ENCODE measurements at places on chromosomes 11 and 22.

DNA sequence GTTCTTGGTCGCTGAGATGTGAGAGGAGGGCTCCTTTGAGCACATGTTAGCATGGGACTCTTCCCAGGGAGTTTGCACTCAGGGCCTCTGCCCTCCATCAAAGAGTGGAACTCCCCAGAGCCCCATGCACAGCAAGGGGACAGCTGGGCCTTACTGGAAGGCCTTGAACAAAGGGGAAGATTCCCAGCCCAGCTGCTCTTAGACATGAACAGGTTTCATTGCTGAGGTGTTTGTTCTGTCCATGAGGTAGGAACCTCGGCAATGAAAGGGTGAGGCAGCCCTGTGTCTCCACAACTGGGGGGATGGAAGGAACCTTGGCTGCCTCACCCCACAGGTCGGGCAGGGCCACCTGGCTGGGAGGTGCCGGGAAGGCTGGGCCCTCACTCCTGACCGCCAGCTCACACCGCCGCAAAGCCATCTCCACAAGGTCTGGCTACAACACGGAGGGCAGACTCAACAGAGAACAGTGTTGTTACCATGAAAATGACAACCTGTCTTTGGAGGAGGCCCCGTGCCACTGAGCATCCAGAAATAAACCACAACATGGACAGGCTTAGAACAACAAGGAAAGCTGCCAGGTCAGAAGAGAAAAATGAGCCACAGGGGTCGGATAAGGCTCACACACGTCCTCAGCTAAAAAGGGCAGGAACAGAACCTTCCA lies 3.2 kb downstream of the DERL3 start:
- DNase-seq = no peak

DNA sequence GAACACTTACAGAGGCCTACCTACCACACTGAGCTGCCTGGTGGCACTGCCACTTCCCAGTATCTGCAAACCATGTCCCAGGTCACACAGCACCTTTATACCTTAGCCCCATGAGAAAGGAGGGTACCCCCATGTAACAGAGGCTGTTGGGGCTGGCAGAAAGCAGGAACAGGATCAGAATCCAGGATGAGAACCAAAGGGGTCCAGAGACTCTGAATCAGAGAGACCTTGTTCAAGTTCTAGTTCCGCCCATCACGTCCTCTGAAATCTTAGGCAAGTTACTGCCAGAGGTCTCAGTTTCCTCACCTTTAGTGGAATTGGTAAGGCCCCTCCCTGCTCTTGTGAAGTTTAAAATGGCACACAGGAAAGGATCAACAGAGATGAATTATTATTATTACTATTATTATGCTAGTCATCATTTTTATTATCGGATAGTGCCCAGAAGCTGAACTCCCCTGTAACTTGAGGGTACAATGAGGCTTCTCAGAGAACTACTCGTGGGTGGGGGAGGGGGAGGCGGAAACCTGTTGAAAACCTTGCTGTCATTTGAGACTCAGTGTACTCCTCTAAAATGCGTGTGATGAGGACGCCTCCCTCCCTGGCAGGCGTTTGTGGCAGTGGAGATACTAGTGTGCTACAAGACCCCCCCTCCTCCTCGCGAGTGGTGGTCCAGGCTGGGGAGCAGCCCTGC lies 9.3 kb downstream of the SELENOM start:
- DNase-seq = no peak

GRCh38 chr11:27837895-27838563 lies 137.8 kb upstream of the BDNF start:
- DNase-seq = no peak

GRCh38 chr11:119671051-119671450 lies 57.9 kb downstream of the NECTIN1 start:
- DNase-seq = peak; percentile 72

- no peak for DNase-seq
These were observed 11.6 kb downstream of the KMT5B start for GRCh38 chr11:68201492-68201891.

DNA sequence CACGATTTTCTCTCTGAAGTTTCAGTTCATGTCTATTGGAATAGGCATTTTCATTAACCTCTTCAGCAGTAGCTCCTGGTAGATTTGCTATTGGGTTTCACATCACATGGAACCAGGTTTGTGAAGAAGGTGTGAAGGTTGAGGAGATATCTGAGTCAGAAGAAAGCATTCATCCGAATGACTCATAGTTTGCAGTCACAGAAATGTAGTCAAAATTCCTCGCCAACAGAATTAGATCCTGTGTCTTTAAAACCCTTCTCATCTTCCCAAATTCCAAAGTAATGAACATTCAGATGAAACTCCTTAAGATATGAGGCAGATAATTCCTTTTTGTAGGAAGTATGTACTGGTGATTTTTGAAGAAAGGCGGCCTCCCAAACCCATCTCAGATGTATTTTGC lies 125.0 kb upstream of the LARGE1 start:
- DNase-seq = no peak

GRCh38 chr22:38720350-38720749 lies 14.6 kb downstream of the GTPBP1 start:
- no peak for DNase-seq

DNA sequence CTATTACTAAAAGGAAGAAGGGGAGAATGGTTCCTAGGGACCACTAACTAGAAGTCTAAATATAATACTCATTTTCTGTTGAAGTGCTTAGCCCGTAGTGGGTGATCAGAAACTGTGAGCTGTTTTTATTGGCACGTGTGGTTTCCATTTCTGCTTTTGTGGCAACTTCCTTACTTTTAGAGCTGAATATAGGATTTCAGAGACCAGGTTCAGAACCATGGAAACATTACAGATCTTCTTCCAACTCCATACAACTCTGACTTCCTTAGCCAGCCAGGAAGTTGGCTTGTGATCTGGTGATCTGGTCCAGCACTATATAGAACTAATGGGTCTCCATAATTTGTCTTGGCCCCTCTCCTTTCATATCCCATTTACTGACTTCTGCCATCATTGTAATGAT lies 2.6 kb upstream of the ME3 start:
- no peak for DNase-seq

DNA sequence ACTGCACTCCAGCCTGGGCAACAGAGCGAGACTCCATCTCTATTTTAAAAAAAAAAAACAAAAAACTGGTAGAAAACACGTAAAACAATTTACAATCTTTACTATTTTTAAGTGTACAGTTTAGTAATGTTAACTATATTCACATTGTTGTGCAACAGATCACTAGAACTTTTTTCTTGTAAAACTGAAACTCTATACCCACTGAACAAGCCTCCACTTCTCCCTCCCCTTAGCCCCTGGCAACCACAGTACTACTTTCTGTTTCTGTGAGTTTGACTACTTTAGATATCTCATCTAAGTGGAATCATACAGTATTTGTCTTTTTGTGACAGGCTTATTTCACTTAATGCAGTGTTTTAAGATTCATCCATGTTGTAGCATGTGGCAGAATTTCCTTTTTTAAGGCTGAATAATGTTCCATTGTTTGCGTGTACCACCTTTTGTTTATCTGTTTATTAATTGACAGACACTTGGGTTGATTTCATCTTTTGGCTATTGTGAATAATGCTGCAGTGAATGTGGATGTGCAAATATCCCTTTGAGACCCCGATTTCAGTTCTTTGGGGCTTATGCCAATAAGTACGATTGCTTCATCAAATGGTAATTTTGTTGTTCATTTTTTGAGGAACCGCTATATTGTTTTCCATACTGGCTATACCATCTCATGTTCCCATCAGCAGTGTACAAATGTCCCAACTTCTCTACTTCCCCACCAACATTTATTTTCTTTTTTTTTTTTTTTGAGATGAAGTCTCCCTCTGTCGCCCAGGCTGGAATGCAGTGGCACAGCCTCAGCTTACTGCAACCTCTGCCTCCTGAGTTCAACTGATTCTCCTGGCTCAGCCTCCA lies 11.0 kb downstream of the DDB2 start:
- DNase-seq = no peak

- DNase-seq = peak; percentile 39
These were observed 9.8 kb upstream of the FAM111B start for GRCh38 chr11:59097113-59097708.

DNA sequence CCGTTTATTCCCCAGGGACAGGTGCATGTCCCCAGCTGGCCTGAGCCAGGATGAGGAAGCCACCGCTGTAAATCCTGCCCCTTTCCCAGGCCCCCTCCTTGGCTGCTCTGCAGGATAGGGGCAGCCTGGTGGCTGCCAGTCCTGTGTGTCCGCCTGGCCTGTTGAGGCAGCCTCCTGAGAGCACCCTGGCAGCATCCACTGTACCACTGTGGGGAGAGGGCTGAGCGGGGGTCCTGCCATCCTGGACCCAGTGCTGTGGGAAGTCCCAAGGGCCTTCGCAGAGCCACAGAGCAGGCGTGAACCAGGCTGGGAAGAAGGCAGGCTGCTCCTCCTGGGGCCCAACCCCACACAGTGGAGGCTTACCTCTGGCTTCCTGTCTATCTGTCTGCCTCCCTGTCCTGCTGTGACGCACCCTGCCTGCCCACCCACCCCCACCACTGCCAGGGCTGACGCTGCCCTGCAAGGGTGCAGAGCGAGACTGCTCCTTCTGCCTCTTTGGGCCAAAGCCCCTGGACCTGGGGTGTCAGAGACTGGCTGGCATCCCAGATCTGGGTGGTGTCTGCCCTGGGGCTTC lies 8.4 kb downstream of the KCTD17 start:
- DNase-seq = no peak

DNA sequence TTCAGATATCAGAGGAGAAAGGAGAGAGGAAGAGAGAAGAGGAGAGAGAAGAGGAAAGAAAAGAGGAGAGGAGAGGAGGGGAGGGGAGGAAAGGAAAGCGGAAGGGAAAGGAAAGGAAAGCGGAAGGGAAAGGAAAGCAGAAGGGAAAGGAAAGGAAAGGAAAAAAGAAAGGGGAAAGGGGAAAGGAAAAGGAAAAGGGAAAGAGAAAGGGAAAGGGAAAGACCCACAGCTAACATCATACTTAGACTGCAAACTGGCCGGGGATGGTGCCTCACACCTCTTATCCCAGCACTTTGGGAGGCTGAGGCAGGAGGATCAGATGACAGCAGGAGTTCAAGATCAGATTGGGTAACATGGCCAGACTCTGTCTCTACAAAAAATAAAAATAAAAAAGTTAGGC lies 11.4 kb downstream of the CHEK2 start:
- no peak for DNase-seq

DNA sequence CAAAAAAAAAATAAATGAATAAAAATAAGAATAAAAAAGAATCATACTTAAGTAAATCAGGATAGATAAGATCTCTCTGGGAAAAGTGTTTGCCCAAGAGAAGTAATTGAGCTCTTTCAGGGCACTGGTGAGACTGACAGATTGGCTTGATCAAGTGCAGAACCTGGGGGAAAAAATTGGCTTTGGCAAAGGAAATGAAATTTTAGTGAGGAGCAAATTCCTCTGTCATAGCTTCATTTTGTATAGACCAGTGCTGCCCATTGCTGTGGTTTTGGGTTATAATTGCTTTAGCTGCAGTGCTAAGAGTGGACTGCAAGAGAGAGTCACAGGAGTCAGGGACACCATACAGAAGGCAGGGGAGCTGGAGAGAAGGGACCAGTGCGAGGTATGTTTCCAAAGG lies 35.7 kb downstream of the SFI1 start:
- peak; percentile 48 for DNase-seq

DNA sequence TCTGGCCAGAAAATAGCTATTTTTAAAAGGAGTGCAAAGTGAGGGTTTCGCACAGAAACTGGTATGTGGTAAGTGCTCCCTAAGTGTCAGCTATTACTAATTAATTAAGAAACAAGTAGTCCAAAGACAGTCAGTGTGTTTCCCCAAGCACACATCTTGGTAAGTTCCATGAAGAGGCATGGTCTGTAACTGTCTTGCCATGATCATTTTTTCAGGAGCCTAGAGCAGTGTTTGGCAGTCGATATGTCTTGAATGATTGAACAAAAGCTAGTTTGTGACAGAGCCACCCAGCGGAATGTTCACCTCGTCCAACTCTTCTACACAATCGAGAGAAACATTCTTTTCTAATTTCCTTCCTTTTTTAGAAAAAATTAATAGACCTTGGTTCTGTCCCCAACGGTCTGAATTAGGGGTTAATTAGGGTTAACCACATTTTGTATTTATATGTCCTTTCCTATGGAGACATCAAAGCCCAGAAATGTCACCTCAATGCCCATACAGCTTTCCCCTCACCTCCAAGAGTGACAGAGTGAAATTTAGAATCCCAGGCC lies 57.6 kb upstream of the FTH1 start:
- no peak for DNase-seq

GRCh38 chr11:7657306-7658025 lies 15.8 kb downstream of the CYB5R2 start:
- peak; percentile 84 for DNase-seq

GRCh38 chr11:76025068-76025467 lies 181.2 kb downstream of the WNT11 start:
- DNase-seq = peak; percentile 75

- no peak for DNase-seq
These were observed 8.7 kb downstream of the USH1C start for GRCh38 chr11:17535488-17535887.

Measured in AG08395 (cell line).